ENCODE measurements at places on chromosomes 16 and 17.

GRCh38 chr17:21285164-21286065, 904 bp downstream of the MAP2K3 start:
- DNase-seq = no peak

DNA sequence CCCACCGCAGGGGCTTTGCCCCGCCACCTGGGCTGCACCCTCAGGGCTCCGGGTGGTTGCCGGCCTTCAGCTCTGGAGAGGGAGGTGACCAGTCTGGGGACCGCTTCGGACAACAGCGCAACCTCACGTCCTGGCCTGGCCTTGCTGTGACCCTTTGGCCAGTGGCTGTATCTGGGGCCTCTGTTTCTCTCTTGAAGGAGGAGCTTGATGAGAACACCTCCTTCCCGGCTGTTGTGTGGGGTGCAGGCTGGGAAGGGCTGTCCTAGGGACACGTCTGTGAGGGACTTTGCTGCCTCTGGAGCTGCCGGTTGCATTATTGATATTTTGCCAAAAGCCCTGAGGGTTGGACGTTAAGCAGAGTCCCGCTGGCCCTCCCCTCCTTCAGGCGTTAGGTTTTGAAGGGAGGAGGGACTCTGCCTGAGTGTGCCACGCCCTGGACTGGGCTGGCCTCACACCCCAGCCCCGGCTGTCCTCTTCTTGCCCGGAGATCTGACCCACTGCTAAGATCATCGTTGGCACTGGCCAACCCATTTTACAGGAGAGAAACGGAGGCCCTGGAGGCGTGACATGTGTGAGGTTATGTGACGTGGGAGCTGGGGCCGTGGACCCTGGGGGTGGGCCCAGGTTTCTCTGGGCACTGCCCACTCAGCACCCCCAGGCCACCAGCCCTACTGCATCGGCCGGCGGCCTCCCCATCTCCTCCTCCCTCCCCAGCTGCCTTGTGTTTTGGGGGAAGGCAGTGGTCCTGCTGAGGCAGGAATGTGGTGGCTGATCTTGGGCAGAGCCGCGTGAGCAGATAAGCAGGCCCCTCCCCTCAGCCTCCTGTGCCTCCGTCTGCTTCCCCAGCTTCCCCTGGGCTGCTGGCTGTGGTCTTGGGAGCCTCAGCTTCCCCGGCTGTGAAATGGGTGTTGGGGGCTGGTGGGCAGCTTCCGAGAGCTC, 8.5 kb downstream of the ZFPM1 start:
- no peak for DNase-seq

DNA sequence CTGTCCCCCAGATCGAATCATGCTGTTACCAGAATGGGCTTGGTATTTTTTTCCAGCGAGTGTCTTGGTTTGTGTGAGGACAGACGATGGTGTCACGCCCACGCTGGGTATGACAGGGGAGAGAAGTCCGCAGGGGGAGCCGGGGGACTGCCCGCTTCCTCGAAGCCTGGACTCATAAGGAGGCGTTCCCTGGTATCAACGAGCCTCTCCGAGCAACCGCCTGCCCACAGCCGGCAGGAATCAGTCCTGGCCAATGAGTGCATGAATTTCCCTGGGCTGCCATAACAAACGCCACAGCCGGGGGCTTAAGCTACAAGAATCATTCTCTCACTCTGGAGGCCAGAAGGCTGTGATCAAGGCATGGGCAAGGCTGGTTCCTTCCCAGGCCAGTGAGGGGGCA, 26.1 kb upstream of the JPH3 start:
- no peak for DNase-seq

DNA sequence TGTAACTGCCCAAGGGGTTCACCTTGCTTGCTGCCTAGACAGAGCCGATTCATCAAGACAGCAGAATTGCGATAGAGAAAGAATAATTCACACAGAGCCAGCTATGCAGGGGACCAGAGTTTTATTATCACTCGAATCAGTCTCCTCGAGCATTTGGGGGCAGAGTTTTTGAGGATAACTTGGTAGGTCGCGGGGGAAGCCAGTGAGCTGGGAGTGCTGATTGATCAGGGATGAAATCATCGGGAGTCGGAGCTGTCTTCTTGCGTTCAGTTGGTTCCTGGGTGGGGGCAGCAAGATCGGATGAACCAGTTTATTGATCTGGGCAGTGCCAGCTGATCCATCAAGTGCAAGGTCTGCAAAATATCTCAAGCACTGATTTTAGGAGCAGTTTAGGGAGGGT, 9.1 kb downstream of the ITGAM start:
- no peak for DNase-seq

- no peak for DNase-seq
Observed at GRCh38 chr16:48405907-48406306, 20.7 kb upstream of the SIAH1 start.
